ENCODE measurements at places on chromosomes 6 and 20.
A peak's percentile ranks its signal among the peaks of the same experiment; 100 is the strongest.

DNA sequence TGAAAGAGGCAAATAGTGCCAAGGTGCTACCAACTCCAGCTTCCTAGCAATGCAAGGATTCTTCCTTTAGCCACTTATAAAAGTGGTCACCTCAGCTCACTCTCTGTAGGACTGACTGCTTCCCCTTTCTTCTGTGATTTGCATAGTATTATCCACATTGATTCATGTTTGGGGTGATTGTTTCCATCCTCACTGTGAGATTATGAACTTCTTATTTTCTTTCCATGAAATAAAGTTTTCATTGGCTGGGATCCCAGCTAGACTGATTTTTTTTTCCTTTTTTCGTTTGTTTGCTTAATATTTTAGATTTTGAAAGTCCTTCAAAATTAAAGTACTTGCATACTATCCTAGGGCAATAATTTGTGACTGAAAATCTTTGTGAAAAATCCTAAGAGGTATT lies 50.5 kb downstream of the EYA4 start:
- DNase-seq: no peak

DNA sequence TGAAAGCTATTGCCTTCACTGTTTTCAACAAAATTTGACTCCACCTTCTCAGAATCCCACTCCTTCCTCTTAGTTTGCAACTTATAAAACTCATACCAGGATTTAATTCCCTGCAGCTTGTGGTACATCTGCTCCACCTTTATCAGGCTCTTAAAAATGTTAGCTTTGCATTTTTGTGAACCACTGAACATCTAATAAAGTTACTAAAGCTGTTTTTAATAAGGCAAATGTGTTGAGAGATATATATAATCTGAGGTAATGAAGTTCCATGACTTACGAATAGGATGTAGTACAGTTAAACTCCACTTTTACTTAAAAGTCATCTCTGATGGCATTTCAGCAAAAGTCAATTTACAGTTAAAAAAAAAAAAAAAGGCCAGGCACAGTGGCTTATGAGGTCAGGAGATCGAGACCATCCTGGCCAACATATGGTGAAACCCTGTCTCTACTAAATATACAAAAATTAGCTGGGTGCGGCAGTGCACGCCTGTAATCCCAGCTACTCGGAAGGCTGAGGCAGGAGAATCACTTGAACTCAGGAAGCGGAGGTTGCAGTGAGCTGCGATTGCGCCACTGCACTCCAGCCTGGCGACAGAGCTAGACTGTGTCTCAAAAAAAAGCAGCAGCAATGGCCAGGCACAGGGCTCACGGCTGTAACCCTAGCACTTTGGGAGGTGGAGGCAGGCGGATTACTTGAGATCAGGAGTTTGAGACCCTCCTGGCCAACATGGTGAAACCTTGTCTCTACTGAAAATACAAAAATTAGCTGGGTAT lies 106.2 kb downstream of the KIF13A start:
- DNase-seq: peak; percentile 85

GRCh38 chr6:31094389-31094881 lies 17.9 kb downstream of the C6orf15 start:
- DNase-seq: no peak

GRCh38 chr20:36184816-36185776 lies 30.6 kb downstream of the EPB41L1 start:
- no peak for DNase-seq

- DNase-seq: no peak
These were observed 91.7 kb downstream of the CLIC5 start for GRCh38 chr6:45923831-45924391.

- DNase-seq: no peak
These were observed 119.4 kb upstream of the ARMC2 start for GRCh38 chr6:108728826-108729225.

DNA sequence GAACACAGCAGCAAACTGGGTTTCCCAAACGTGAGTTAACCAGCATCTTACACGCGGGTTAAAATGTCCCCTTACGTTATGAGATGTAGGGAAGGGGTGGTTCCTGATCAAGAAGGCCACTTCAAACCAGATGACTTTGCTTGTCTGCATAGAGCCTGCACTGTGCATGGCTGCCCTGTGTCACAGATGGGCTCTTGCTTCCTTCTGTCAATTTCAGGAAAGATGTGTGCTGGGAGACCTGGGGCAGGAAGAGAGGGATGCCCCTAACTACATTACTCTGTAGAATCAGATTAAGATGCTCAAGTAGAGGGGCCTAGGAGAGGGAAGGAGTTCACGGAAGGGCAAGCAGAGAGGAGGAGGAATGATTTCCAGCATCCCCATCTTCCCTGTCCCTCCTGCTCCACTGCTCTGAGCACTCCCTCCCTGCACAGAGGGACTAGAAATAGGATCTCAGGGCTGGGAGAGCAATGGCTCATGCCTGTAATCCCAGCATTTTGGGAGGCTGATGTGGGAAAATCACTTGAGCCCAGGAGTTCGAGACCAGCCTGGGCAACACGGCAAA lies 63.5 kb upstream of the ZMYND8 start:
- no peak for DNase-seq

- no peak for DNase-seq
These were observed 17.5 kb downstream of the AGPAT4 start for GRCh38 chr6:161256407-161256806.

- no peak for DNase-seq
These were observed 222.2 kb upstream of the STXBP5 start for GRCh38 chr6:146981981-146982380.

DNA sequence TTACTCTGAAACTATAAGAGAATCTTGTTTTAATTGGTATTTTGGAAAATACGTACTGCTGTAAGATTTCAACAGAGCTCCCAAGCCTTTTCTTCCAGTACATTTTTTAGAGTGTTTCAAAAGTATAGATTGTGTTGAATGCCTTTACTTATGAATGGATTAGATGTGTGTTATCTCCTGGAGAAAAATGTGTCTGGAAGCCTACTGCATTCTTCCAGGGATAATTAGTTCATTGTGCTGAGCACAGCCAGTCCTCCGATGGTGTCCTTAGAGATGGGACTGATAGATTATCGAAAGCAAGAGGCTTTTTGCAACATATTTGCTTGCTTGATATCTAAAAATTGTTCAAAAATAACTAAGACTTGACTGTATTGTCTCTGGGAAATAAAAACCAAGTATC lies 114.2 kb downstream of the PLEKHG1 start:
- DNase-seq: no peak

- no peak for DNase-seq
These were observed 175.5 kb downstream of the TAF4 start for GRCh38 chr20:61890210-61890609.

- DNase-seq: no peak
These were observed 60.8 kb downstream of the DACT2 start for GRCh38 chr6:168258795-168259194.

- DNase-seq: no peak
These were observed 317.5 kb upstream of the HSF2 start for GRCh38 chr6:122081921-122082320.

- DNase-seq: peak; percentile 10
These were observed 362.6 kb downstream of the EPM2A start for GRCh38 chr6:145372671-145373151.
